ENCODE measurements at places on chromosomes 16 and 17.

DNA sequence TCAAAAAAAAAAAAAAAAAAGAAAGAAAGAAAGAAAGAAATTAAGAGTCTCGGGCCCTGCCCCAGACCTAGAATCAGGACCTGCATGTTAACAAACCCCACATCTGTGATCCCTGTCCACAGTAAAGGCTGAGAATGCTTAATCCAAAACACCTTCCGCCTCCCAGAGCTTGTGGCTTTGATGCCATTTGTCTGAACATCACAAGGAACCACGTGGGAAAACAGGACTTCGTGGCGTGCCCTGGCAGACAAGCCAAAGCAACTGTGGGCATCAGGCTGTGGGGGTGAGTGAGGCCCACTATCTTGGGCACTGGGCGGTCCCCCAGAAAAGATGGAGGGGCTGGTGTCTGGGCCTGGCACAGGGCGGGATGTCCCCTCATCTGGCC lies 173.4 kb upstream of the CIBAR2 start:
- no peak for DNase-seq

GRCh38 chr17:80279895-80280294 lies 19.2 kb downstream of the RNF213 start:
- no peak for DNase-seq

DNA sequence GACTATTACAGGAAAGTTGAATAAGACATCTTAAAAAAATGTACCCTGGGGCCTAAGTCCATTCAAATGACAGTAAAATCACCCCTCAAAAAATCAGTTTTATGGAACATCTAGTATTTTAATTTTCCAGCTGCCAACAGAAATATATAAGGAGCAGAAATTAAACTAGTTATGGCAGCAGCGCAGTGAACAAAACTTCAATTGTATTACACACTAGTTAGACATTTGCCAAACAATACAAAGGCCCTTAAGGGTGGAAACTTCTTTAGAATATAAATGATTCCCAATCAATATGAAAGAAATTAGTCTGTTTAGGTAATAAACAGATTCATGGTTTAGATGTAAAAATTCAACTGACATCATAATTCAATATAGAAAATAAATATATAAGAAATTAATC lies 18.1 kb upstream of the RFFL start:
- no peak for DNase-seq

DNA sequence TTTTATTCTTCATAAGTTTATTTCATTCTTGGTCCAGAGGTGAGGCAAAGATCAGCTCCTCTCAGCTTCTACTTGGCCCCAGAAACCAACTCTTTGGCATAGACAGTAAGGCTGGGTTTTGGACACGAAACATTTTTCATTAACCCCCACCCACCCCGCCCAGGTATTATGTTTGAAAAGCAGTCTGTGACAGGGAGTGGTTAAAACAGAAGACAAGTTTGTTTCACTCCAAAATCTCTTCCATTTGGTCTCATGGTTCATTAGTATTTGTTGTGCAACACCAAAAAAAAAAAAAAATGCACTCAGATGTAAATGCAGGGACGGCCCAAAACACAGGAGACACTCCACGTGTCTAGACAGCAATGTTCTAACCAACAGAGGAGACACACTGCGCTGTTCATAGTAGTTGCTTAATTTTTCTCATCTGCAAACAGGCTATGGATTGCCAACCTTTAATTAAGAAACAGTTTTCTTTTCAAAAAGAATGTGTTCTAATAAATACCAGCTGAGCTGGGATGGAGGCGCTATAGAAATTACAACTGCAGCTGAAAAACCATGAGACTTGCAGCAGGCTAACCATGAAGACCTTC lies 39.8 kb upstream of the MMP2 start:
- no peak for DNase-seq

DNA sequence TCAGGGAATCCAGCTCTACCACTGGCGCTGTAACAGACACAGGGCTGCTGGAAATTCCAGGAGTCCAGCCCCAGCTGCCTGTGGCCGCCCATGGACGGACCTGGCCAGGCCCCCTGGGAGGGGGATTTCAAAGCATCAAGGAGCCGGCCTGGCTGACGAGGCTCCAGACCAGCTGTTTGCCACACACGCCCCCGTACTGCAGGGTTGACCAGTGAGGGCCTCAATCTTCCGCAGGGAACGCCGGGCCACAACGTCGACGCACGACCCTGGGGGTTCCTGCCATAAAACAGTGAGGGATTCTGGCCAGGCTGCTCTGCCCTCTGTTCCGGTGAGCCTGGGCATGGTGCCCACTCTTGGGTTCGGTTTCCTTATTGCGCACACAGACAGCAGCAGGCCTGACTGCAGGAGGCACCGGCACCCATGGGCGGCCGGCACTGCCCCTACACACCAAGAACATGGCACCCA lies 3.7 kb downstream of the LMF1 start:
- no peak for DNase-seq

DNA sequence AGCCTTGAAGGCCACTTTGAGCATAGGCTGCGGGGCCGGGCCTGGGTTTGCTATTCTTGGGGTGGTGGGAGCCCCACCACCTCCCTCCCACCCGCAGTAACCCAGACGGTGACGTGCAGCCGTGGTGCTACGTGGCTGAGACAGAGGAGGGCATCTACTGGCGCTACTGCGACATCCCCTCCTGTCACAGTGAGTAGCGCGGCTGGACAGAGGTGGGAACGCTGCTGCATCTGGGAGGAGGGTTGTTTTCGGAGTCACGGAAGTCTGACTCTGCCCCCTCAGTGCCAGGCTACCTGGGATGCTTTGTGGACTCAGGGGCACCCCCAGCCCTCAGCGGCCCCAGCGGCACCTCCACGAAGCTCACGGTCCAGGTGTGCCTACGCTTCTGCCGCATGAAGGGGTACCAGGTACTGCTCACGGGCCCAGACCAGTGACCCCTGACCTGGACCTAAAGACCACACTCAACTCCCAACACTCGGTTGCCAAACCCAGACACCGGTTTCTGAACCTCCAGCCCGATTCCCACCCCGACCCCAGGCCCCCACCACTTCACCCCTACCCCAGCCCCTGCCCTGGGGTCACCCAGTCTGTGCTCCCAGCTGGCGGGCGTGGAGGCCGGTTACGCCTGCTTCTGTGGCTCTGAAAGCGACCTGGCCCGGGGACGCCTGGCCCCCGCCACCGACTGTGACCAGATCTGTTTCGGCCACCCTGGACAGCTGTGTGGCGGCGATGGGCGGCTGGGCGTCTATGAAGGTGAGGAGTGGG lies 2.1 kb downstream of the KREMEN2 start:
- no peak for DNase-seq

DNA sequence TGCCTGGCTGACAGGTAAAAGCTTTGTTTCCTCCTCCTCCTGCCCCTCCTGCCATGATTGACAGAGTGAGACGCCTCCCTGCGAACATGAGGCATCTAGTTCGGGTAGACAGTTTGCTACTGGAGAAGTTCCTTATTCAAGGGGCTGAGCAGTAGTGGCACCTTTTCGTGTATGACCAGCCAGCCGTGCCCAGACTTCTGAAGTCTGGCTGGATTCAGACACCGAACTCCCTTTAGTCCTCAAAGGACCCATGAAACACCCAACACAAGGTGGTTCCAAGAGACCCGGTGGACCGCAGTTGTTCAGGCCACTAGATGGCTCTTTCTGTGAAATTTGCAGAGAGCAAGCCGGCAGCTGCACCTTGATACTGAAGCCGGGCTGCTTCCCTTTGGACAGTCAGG lies 192.8 kb downstream of the XYLT1 start:
- DNase-seq = no peak

- DNase-seq = no peak
These were observed 6.9 kb upstream of the MAPK7 start for GRCh38 chr17:19371259-19372010.

DNA sequence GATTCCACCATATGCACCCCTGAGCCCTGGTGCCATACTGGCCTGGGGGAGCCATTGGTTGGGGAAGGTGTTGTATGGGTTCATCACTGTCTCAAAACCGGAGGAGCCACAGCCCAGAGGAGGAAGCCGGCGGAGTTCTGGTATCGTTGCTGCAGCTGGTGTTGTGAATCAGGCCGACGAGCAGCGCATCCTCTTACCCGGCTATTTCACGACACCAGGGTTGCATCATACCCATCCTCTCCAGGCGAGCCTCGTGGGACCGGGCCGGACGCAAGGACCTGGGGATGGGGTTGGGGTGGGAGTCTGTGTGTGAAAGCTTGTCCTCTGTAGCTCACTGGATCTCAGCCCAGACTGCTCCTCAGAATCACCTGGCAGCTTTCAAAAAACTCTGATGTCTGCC lies 6.6 kb upstream of the SLC12A3 start:
- no peak for DNase-seq

- DNase-seq = no peak
These were observed 5.9 kb downstream of the BAIAP2 start for GRCh38 chr17:81040791-81041337.

GRCh38 chr16:50942143-50942542 lies 200.3 kb downstream of the CYLD start:
- DNase-seq = no peak

DNA sequence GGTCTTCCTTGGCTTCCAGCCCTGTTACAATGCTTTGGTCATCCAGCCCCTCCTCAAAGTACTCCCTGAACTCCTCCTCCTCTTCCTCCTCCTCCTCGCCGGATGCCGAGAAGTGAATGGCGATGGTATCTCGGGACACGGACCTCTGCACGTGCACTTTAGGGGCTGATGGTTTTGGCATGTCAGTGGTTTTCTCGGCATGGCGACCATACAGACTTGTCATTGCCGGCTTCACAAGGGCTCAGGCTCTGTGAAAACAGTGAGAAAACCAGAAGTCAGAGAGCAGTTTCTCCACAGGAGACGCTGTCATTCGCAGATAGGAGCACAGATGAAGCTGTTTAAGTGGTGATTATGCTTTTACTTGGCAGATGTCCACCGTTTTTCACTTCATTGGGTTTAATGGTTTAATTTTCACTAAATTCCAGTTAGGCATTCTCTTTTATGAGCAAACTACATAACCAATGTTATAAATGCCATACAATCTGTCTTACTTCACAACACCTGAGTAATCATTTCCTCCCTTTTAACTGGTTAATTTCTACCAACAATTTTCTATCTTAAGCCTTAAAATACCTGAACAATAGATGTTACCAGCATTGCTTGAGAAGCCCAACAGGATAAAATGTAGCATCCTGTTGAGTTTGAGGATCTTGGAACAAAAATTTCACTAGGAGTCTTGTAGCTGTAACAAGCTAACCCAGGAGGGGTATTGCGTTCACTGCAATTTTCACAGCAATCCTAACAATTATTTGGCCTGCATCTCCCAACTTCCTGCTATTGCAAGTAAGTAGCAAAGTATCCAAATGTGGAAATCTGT lies 48.9 kb downstream of the TEX2 start:
- no peak for DNase-seq

- no peak for DNase-seq
These were observed 560 bp upstream of the RUSF1 start for GRCh38 chr16:31508706-31509195.

DNA sequence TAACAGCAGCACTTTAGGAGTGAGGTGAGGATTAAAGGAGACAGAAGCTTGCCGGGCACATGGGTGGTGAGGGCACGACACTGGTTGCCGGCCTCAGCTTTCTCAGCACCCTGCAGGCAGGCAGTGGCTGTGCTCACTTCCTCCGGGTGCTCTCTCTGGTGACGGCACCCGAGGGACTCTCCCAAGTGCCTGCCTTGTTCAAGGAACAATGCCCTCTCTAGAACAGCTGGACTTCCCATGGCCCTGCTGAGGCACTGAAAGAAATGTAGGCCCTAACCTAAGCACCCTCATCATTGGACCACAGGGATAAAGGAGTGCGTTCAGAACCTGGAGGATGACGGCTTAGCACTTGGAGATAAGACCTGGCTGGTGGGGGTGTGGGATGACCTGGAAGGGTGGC lies 72.7 kb downstream of the N4BP1 start:
- no peak for DNase-seq

- no peak for DNase-seq
These were observed 2.8 kb downstream of the RBFOX3 start for GRCh38 chr17:79607940-79608623.

GRCh38 chr17:55582897-55583296 lies 71.6 kb upstream of the SMIM36 start:
- no peak for DNase-seq

DNA sequence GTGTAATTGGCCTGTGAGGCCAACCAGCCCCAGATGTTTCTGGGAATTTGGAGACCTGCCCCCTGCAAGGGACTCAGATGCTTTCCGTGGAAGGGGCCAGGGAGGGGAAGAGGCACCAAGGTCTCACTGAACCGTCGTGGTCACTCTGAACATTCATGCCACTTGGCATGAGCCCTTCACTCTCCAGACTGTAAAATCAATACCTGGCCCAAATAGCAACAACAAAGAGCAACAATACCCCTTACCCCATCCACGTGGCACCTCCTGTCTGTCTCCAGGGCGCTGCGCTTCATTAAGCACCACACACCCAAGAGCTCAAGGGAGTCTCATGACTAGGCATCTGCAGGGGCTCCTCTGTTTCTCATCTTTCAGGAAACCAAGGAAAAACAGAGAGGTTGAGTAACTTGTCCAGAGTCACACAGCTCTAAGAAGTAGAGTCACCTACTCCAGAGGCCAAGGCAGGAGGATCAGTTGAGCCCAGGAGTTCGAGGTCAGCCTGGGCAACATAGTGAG lies 52.8 kb downstream of the SOCS1 start:
- DNase-seq = no peak

DNA sequence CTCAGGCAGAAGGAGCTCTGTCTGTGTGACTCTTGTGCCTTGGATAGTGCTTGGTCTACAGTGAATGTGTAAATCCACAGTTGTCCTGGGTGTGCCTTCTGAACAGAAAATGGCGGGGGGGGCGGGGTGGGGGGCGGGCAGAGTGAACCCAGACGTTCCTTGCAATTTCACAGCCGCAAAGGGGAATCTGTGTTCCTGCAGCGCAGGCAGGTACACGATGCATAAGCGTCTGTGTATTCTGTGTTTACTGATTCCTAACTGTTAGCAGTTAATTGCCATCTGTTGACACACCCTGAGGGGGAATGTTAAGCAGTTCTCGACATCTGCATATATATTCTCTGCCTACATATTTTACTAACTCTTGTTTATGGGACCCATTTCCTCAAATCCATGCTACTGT lies 123.5 kb upstream of the ZFHX3 start:
- no peak for DNase-seq

- DNase-seq = no peak
These were observed 881 bp upstream of the LLGL1 start for GRCh38 chr17:18224387-18225120.

DNA sequence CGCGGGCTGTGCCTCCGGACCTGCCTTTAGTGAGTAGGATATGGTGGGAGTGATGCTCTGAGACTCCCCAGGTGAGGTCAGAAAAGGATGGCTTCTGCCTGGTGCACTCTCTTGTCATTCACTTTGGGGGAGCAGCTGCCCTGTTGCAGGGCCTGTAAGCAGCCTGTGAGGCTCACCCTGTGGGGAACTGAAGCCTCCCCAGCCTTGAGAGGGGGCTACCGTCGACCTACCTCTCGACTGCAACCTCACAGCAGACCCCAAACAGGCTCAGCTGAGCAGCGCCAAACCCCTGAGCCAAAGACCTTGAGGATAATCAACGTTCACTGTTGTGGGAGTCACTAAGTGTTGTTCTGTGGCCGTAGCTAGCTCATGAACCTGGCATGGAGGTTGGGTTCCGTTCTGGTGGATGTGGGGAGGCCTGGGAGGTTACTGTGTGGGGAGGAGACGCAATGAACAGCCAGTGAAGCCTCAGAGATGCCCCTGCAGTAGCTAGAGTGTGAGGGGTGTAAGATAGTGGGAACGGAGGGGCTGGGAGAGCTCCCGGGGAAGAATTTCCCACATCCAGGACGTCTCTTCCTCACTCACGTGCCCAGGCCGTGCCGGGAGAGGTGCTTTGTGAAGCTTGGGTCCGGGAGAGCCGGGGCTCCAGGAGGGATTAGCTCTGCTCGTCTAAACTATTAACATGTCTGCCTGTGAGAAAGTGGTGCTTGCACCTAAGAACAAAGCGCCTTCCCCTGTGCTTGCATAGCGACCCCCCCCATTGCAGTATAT lies 38.8 kb downstream of the METRNL start:
- no peak for DNase-seq
